Effector CD4-positive, alpha-beta T cell (primary cell): ENCODE measurements at places on chromosomes 5 and 9.

DNA sequence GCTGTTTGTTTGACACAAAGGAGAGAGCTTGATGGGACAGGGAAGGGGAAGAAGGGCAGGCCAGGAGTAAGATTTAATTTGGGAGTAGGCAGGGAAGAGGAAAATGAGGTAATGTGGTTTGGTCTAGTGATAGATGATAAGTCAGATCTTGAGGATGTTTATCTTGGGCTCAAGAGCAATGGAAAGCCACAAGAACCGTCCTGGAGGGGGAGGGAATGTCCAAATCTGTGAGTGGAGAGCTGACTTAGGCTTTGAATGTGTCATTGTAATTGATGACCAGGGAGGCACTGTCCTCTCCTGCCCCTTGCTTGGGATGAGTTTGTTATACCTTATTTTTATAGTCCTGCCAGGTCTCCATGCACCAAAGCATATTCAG lies 37.5 kb downstream of the MAMDC2 start:
- DNase-seq: no peak

DNA sequence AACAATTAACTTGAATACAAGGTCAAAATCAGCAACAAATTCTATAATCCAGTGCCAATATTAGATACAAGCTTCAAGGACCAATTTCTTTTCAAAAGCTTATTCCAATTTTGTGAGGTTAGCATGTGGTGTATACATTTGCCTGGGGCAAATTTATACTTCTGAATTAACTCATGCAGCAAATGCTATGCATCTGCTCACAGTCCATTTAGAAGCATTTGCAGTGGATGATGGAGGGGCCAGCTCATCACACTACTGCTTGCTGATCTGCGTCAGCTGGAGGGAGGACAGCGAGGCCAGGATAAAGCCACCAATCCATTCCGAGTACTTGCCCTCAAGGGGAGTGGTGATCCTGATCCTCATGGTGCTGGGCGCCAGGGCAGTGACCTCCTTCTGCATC lies 474.3 kb upstream of the KIF2A start:
- no peak for DNase-seq

GRCh38 chr5:151924564-151925301 lies at the start of gene GLRA1:
Gene GLRA1 (minus strand): TSS chr5:151924851. CDS start chr5:151924549, 302 bp downstream.
- peak; percentile 44 for DNase-seq

DNA sequence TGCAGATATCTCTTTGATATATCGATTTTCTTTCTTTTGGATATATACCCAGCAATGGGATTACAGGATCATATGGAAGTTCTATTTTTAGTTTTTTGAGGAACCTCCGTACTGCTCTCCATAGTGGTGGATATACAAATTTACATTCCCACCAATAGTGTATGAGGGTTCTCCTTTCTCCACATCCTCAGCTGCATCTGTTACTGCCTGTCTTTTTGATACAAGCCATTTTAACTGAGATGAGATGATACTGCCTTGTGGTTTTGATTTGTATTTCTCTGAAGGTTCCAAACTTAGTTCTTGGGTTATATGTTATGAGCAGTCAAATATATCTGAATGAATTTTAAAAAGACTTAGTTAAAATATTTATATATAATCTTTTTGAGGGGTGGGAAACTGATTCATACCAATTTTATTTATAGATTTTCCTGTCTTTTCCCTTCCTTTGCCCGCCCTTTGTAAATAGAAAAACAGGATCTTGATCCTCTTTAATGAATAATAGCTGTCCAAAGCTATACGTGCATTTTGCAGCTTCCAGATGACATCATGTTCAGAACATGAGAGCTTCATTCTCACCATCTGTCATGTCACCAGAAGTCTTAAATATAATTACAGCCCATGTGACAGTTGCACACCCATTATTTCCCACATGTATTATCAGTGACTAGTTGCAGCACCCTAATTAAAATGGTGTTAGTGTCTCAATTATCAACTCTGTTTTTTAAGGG lies 6.2 kb upstream of the ARHGEF28 start:
- no peak for DNase-seq

GRCh38 chr9:11086561-11086960 lies 473.8 kb upstream of the PTPRD start:
- DNase-seq: no peak

GRCh38 chr5:74639807-74640449 lies 600 bp downstream of the ENC1 start:
- no peak for DNase-seq

GRCh38 chr5:104913841-104914281 lies 1351.3 kb upstream of the NUDT12 start:
- no peak for DNase-seq

DNA sequence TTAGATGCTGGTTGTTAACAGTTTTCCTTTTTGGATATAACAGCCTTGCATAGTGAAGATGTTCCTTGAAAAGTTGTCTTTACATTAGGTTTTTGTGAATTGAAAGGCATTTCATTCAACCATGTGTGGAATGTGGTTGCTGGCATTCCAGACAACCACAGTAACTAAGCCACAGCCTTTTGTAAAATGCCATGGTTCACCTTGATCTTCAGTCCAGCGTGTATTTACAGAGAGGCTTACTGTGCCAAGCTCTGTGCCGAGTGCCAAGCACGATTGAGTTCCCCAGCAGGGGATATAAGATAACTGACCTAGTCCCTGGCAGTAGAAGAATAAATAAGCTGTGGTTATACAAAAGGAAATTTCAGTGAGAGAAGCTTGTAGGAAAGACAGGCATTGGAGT lies 4.9 kb downstream of the EXOSC2 start:
- no peak for DNase-seq

DNA sequence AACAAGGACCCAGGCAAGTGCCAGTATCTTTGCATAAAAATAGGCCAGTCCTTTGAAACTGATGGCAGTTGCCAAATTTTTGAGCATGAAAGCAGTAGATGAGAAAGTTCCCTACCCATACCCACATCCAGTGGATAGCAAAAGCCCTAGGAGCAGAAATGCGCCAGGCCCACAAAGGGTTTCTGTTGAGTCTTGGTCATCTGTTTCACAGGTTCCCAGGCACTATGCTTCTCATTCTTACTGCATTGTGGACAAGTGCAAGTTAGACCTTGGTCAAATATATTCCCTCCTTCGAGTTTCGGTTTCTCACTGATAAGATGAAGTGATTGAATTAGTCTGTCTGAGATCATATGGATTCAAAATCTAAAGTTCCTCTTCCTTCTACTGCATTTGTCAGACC lies 152.3 kb downstream of the NR3C1 start:
- no peak for DNase-seq

DNA sequence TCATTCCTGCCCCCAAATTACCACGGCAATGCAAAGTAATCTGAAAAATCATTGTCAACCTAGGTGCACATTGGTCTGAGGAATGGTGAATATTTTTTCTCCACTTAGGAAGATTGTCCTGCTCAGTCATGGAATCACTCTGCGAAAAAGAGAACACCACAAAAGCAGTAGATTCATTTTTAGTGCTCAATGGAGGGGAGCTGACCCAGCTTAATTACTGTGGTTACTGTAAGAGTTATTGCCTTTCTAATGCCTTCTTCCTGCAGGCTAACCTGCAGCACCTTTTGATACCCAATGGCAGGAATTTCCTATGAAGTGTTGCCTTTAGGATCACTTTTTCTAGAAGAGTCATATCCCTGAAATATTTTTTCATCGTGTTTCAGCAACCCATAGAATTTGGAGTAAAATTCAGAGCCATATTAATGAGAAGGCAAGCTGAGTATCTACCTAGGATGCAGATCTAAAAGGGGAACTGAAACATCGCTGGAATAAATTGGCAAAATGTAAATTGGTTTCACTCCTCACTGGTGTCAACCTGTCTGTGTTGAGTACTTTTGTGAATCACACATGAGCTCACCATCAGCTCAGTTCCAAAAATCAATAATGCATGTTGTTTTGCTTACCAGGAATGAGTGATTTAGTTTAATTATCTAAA lies 464.5 kb downstream of the CSNK1G3 start:
- no peak for DNase-seq

GRCh38 chr5:173869316-173869715 lies 18.8 kb upstream of the CPEB4 start:
- no peak for DNase-seq

DNA sequence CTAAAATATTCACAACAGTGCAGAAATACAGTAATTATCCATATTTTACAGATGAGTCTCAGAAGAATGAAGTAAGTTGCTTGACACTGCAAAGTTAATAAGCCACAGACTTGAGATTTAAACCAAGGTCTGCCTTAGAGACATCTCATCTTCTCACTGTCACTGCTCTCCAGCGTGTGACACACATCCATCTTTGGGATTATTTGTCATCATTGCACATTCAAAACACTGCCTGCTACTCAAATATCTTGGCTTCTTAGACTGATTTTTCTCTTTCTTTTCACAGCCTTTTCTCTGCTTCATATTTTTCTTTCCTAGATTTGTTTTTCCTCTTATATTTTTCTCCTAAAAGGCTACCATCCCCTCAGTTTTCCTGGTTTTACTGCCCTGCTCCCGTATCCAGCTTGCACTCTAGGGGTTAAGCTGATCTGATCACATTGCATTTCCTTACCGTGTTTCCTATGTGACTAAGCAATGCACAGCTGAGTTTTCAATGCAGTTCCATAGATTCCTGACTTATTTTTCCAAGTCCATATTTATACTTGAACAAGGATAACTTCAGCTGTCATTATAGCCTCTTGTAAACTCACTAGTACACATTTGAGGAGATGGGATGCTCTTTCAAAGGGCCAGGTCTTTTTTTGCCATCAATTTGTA lies 353.0 kb downstream of the PLK2 start:
- no peak for DNase-seq

- no peak for DNase-seq
Measured at GRCh38 chr9:116877072-116877471, 190.0 kb downstream of the TRIM32 start.

DNA sequence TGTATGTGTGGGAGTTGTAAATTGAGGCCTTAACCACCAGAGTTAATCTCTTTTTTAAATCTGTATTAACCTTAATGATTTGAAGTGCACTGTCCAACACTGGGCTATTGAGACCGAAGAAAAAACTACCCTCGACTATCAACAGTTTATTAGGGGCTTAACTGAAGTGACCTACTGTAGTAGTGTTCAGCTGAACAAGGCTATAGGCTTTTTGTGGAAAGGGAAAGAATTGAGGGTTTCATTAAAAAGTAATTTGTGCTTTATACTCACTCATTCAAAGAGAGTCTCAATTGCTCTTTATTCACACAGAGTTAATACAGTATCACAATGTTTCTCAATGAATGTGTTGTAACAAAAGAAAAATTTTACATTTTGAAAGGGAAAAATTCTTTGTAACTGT lies 267.5 kb downstream of the SLF1 start:
- no peak for DNase-seq

- no peak for DNase-seq
Measured at GRCh38 chr5:96809921-96810320, 2.2 kb upstream of the ERAP1 start.

- DNase-seq: no peak
Measured at GRCh38 chr5:149681922-149682321, 48.2 kb upstream of the PPARGC1B start.

DNA sequence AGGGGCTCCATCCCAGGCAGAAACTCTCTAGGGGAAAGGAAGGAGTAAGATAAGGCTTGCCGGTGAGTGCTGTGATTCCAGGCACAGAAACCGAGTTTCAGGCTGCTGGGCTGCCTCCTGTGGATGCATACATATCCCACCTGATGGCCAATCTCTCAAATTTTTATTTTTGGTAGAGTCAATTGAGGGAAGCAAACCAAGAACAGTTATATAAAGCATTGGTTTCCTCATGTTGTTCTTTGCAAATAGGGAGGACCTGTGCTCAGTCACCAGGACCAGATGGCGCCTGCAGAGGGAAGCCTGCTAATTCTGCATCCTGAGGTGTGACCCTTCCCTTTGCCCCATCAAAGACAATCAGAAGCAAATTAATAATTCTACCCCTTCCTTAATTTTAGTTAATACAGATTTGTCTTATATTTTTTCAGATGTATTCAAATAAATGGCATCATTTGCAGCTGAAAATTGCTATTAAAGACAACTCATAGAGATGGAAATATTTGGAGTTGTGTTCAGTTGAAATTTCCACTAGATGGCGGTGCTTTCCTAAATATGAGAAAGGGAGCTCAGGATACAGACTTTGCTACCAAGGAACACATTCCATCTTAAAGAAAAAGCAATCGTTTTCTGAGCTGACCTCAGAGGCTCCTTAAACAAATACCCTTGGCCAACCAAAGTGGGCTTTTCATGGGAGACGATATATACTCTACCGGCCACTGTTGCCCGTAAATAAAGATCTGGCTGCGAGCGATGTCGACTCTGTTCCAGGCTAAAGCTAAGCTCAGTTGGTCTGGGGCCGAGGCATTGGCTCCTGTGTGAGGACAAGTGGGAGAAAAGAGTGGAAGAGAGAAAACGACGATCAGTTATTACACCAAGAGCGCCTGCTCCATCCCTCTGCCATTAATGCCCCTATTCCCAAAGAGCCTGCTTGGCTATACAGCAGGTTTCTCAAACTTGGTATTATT lies 225.7 kb upstream of the KLF9 start:
- DNase-seq: no peak

DNA sequence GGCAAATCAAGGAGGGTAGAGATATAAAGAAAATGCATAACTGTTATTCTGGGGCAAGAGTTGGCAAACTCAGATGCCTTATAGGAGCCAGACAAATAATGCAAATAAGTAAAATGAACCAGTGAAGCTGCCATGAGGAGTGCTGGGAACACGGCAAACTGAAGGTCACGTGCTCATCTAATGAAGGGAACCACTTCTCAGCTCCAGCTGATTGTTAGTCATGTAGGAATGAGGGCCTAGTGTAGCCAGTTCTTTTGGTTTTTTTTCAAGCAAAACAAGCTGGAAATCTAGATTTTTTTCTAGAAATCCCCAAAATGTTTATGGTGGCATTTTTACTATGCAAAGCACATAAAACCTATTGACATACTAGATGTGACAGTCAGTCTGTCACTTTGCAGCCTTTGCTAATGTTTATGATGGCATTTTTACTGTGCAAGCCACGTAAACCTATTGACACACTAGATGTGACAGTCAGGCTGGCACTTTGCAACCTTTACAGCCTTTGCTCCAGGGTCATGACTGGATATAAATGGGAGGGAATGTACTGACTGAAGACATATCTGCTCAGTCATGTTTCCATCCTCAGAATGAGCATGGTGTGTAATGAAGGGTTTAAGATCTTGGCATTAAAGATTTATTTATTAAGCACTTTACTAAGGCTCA lies 39.4 kb downstream of the RUSC2 start:
- DNase-seq: no peak

GRCh38 chr5:147668385-147668784 lies 114.1 kb downstream of the JAKMIP2 start:
- no peak for DNase-seq

- no peak for DNase-seq
Measured at GRCh38 chr5:143682929-143683386, 129.0 kb upstream of the HMHB1 start.

- peak; percentile 36 for DNase-seq
Measured at GRCh38 chr5:140632366-140633020, 482 bp downstream of the CD14 start.

- no peak for DNase-seq
Measured at GRCh38 chr5:6427694-6428093, 21.0 kb upstream of the UBE2QL1 start.

GRCh38 chr9:89654025-89654662 lies 49.3 kb downstream of the GADD45G start:
- no peak for DNase-seq

- DNase-seq: no peak
Measured at GRCh38 chr5:42721484-42721883, 35.1 kb upstream of the CCDC152 start.

- DNase-seq: no peak
Measured at GRCh38 chr5:54859316-54859715, 126.1 kb downstream of the ESM1 start.
